ENCODE measurements at places on chromosomes 11 and 22.

GRCh38 chr22:19823902-19824211 is 30.8 kb downstream of the GNB1L start:
- no peak for DNase-seq

DNA sequence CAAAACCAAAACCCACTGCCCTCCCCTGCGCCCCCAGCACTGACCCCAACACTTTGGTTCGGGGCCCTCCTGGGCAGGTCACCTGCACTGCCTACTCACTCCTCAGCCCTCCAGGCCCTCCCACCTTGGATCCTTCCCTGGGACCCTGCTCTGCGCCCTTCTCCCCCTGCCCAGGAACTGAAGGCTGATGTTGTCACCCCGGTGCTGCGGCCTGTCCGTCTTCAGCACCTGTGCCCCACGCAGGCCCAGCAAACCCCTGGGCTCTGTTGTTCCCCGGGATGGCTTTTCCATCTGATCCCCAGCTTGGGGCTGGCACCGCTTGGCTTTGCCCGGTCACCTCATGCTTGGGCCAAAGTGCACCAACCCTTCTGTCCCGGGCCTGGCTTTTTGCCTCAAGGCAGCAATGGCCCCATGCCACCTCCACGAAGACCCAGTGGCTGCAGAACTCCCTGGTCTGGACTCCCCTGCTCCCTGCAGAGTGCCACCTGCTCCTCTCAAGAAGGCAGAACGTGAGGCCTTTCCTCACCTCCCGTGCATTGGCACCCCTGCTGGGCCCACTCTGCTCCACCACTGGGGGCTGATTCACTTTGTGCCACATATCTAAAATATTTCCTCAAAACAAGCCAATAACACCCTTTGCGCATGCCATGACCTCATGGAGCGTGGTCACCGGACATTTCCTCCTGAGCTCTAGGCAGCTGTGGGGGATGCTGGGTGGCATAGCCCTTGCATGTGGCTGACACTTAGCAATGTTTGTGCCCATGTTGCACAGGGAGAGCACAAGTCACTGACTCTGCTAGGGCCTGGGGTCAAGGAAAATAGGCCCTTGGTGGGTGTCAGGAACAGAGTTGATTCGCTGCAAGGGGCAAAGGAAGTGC is 8.8 kb downstream of the PPM1F start:
- DNase-seq = no peak

- no peak for DNase-seq
These were observed 31.2 kb downstream of the CD82 start for GRCh38 chr11:44596525-44597276.

DNA sequence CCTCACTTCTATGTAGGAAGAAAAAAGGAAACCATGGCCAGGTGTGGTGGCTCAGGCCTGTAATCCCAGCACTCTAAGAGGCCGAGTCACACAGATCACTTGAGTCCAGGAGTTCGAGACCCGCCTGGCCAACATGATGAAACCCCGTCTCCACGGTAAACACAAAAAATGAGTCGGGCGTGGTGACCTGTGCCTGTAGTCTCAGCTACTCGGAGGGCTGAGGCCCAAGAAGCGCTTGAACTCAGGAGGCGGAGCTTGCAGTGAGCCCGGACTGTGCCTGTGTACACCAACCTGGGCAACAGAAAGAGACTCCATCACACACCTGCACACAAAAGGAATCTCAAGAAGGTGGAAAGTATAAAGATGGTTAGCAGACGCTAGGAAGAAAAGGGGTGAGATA is 17.7 kb downstream of the DEFB131B start:
- no peak for DNase-seq

- DNase-seq = no peak
These were observed 22.5 kb downstream of the CD5 start for GRCh38 chr11:61124574-61125309.

DNA sequence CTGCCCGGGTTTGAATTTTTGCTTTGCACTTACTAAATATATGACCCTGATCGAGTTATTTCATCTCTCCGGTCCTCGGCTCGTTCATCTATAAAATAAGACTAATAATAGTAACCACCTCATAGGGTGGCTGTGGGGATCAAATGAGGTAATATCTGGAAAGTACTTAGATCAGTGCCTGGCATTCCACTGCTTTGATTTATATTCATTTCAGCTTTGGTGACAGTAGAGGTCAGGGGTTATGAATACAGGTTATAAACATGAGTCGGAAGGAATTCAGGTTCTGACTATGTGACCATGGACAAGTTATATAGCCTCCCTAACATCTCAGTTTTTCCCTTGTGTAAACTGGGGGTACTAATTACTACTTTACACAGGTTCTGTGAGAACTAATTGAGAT is 2.9 kb upstream of the TEAD1 start:
- no peak for DNase-seq

DNA sequence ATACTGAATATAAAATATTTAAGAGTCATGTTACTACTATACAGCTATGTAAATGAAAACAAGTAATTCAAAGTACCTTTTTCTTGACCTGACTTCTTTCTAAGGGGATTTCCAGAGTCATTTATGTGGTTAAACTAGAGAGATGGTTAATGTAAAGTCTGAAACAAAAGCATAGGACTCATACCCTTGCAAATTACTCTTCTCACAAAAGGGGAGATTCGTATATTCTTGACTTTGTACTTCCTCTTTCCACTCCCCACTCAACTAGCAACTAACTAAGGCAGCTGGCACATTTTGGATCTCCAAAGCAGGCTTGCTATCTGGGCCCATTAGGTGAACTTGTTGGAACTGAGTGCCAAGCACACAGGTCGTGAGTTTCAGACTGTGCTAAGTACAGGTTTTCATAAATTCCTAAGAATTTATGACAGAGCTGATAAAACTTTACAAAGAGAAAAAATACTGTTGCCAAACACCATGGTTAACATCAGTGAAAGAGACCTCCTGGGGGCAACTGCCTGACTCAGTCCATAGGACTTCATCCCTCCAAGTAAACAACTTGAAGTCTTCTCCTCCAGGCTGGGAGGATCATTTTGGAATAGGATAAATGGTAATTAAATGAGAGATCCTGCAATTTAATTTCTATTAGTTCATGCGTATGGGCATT is 77.0 kb upstream of the DDI1 start:
- DNase-seq = no peak

- DNase-seq = no peak
These were observed 31.0 kb upstream of the CD5 start for GRCh38 chr11:61071208-61071681.

GRCh38 chr11:33016654-33017053 is 976 bp downstream of the DEPDC7 start:
- no peak for DNase-seq

- DNase-seq = no peak
These were observed 145.3 kb downstream of the CTTN start for GRCh38 chr11:70543611-70544010.

Measured in NCI-H2171 (cell line).